ENCODE measurements at places on chromosomes 3 and 15. TPM values are rescaled to one million over a fixed set of nuclear protein-coding genes. Genes with fewer than 3 reads are reported as not detected.

GRCh38 chr3:53194210-53195065 lies 33.4 kb downstream of the PRKCD start:
- DNase-seq, result peak; percentile 21

GRCh38 chr3:132180337-132180791 lies 136.8 kb upstream of the ACP3 start:
- DNase-seq, result peak; percentile 34

MAP2K1 gene
- total RNA-seq, result 50.3 TPM

DNA sequence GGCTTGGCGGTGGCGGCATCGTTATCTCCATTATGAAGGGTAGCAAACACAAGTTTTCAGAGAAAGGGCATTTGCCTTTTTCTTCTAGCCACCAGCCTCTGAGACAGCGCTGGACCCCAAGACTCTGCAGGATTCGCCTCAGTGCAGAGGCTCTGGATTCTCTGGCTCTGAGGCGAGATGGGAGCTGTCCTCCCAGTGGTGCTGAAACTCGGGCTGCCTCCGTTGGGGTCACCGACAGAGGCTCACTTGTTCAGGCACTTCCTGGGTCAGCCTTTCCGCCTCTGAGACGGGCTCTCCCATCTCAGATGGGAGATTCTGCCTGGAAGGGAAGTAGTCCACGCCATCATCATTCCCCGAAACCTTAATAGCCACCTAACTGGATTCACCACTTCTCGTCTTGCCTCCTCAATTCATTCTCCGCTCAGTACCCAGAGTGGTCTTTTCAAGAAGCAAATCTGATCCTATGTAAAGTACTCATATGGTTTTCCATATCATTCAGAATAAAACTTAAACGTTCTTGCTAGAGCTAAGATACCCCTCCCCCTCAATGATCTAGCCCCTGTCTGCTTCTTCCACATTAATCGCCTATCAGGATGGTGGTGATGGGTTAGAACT lies 76.9 kb downstream of the RHCG start:
- peak; percentile 44 for DNase-seq

DNA sequence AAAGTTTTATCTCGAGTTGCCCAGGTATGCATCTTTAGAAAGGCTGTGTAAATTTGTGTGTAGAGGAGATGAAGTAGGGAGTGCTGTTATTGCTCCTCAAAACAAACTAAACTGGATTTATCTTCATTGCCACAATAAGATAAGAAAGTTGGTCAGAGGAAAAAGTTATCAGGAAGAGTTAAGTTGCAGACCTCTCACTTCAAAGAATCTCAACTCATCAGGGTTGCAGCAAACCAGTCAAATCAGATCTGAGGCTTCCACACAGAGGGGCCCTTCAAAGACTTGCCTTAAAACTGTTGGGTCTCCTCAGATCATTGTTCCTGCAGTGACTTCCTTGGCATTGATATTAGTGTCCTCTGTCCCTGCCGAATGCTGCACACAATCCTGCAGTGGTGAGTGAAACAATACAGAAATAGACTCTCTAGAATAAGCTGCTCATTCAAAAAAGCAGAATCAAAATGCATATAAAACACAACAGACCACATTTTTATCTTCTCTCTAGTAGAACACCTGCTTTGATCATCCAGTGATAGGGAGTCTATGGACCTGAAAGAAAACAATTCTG lies 191.2 kb upstream of the CBLB start:
- no peak for DNase-seq

- no peak for DNase-seq
Measured at GRCh38 chr15:78927077-78927790, 17.6 kb downstream of the CTSH start.

MYL3 gene
- not detected for total RNA-seq

DNA sequence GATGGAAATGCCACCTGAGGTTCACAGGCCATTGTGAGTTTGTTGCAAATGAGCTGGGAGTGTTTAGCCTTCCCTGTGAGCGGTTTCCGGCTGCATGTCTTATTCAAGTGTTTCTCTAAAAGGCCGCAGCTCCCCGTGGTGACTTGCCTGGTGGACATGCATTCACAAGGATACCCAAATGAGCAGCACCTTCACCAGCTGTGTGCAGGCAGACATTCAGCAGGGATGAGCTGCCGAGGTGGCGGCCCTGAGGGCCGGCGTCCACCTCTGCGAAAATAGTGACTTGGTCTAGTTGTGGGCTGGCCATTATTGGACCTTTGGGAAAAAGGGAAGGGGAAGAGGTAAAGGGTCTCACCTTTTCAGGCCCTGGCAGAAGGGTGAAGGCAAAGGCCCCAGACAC lies 23.4 kb downstream of the SPSB4 start:
- DNase-seq, result no peak

DNA sequence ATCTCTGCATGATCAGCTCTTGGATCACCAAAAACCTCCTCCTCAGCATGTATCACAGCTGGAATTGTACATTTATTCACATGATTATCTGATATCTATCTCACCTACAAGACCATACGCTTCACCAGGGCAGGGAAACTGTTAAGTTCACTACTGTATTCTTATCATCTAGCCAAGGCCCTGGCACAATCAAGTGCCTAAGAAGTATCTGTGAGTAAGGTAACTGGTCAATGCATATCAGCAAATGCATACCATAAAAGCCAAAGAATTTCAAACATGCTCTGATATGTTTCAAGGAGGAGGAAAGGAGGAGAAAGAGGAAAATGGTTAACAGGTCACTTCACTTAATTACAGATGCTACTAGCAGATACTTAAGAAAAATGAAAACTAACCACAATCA lies 158.4 kb downstream of the LIPC start:
- DNase-seq, result no peak

GRCh38 chr3:141646760-141647561 lies 91.1 kb upstream of the RNF7 start:
- no peak for DNase-seq

- DNase-seq, result no peak
Measured at GRCh38 chr3:54706738-54707137, 221.1 kb downstream of the LRTM1 start.

MB21D2 gene
- total RNA-seq, result 0.15 TPM

GRCh38 chr15:71261909-71262308 lies 146.6 kb downstream of the THSD4 start:
- no peak for DNase-seq

- DNase-seq, result no peak
Measured at GRCh38 chr3:175432376-175433025, 573.4 kb downstream of the NAALADL2 start.

DNA sequence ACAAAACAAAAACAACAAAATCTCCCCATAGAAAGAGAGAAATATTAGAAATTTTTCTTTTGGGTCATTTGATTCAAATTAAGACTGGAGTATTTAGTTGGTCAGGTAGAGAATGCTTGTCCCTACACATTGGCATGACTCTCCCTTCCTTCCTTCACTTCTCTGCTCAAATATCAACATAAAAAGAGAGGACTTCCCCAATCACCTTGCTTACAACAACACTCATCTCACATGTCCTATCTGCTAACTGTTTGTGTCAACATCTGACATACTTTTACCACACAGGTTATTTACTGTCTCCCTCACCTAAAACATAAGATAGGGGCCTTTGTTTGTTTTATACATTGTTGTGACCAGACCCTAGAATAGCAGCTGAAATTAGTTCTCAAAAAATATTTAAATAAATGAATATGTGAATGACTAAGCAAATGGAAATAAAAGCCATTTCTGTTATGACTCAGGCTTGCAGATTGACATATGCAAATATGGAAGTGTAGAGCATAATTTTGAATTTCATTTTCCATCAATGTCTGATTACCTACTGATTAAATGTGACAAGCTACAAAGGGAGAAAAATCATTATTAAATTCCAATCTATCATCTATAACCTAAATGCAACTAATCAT lies 304.8 kb downstream of the CTNNB1 start:
- DNase-seq, result no peak

RTP4 gene
- total RNA-seq, result 8.2 TPM

DNA sequence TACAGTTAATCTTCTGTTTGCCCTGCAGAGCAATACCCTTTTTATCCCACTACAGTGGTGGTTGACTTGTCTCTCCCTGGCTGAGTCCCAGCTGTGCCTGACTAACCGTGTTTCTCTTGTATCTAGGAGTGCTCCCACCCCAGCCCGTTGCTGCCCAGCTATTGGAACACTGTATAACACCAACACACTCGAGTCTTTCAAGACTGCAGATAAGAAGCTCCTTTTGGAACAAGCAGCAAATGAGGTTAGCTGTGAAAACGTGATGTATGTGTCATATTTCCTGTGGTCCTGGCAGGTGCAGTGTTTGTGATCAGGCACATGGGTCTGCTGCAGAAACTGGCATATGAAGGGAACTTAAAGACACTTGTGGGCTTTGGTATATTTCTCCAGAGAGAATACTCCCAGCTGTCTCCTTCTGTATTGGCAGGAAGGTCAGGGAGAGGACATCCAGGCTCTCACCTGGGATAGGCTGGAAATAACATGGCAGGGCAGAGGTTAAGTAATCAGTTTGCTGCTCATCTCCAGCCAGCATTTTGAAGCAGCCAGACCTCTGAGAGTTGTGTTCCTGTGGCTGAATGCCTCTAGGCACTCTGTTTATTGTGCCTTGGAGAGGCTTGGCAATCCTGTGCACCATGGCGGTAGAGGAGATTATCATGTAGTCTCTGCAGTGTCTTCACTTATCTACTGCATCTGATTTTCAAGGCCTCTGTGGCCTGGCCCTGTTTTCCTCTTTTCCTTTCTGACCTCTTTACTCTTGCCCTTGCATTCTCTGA lies 34.8 kb downstream of the ATG7 start:
- no peak for DNase-seq

DNA sequence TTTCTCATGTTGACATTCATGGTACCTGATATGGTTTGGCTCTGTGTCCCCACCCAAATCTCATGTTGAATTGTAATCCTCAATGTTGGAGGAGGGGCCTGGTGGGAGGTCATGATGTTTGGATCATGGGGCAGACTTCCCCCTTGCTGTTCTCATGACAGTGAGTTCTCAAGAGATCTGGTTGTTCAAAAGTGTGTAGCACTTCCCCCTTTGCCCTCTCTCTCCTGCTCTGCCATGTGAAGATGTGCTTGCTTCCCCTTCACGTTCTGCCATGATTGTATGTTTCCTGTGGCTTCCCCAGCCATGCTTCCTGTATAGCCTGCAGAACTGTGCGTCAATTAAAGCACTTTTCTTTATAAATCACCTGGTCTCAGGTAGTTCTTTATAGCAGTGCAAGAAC lies 3.3 kb upstream of the UBL7 start:
- DNase-seq, result peak; percentile 63

- no peak for DNase-seq
Measured at GRCh38 chr3:89179355-89180001, 72.1 kb downstream of the EPHA3 start.

GRCh38 chr3:104646196-104646595 lies 720.5 kb upstream of the ALCAM start:
- DNase-seq, result no peak

DNA sequence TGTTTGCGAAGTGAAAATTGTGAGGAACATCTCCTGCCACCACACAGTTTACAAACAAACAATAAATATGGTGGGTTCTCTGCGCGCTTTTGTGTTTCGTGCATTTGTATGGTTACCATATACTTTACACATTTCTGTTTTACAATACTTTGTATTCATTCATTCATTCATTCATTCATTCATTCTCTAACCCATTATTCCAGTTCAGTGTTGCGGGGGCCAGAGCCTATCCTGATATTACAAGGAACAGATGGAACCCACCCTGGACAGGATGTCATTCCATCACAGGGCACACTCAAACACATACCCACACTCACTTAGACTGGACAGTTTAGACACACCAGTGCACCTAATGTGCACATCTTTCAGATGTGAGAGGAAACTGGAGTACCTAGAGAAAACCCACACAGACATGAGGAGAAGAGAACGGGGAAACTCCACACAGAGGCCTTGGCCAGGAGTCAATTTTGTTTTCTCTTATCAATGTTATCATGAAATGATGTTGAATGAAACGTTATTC lies 160.5 kb downstream of the FNDC3B start:
- DNase-seq, result no peak

PLA1A gene
- total RNA-seq, result 0.58 TPM

GRCh38 chr15:33215941-33216872 lies 21.7 kb upstream of the FMN1 start:
- peak; percentile 32 for DNase-seq

GRCh38 chr3:60555686-60556354 lies 695.4 kb downstream of the FHIT start:
- DNase-seq, result peak; percentile 10

GRCh38 chr3:7410782-7411181 lies 549.9 kb downstream of the GRM7 start:
- DNase-seq, result no peak

DNA sequence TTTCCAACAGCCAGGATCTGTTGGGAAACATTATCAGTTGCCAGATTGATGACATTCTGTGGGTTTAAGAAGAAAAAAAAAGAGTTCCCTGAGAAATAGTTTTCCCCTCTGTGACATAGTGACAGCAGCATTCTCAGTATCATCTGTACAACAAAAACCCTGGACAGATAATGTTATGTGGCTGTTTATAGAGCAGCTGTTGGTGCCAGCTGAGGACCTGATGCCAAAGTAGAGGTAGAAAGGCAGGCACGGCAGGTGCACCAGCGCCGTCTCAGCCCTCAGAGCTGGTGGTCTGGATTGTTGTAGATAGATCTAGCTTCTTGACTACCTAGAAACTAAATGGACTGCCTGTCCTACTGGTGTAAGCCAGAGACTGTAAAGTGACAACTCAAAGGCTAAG lies 56.2 kb upstream of the FILIP1L start:
- DNase-seq, result no peak

DNA sequence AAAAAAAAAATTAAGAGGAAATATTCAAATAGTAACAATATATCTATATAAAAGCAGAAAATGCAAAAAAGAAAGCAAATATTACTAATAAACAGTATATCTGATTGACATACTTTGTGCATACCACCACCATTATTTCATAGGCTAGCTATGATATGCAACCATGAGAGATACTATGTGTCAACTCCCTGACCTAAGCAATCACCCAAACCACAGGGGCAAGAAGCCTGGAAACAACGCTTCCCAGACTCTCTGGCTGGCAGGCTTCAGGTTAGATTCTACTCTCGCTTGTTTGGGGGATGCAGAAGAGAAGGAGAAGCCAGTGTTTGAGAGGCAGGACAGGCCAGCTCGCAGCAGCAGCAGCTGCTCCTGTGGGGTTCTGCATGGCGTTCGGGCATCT lies 169.3 kb upstream of the TPM1 start:
- DNase-seq, result no peak

GRCh38 chr3:112074006-112074405 lies 12.2 kb upstream of the C3orf52 start:
- DNase-seq, result no peak

GRCh38 chr3:172176061-172176770 lies 136.8 kb downstream of the FNDC3B start:
- DNase-seq, result no peak

- DNase-seq, result no peak
Measured at GRCh38 chr15:39692356-39693327, 90.0 kb downstream of the FSIP1 start.

DNA sequence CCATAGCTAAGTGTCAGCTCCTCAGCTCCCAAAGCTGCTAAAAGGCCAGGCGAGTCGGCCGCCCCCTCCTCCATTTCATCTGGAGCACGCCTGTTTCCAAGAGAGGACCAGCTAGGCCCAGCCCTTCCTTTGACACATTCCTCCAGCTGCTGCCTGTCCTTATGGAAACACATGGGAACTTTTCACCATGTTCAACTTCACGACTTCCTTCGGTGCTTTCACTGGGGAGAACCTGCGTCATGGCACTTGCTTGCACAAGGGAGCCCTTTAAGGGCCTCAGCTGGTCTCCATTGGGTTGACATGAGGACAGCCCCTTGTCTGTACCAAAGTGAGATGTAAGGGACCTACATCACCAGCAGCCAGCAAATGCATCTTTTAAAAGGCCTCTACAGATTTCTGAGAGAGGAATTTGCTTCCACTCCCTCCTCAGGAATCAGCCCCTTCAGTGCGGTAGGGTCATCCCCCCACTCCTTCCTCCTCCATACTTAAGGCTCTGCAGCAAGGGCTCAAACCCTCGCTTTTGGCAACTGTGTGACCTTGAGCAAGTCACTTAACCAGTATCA lies 2.1 kb downstream of the MAGI1 start:
- DNase-seq, result no peak

Data from B cell (primary cell).